Activated T-cell treated with anti-CD3 and anti-CD28 coated beads for 4 hours (primary cell): ENCODE measurements at places on chromosomes 5 and 9.

- DNase-seq: no peak
Observed at GRCh38 chr5:67997892-67998457, 217.6 kb upstream of the PIK3R1 start.

DNA sequence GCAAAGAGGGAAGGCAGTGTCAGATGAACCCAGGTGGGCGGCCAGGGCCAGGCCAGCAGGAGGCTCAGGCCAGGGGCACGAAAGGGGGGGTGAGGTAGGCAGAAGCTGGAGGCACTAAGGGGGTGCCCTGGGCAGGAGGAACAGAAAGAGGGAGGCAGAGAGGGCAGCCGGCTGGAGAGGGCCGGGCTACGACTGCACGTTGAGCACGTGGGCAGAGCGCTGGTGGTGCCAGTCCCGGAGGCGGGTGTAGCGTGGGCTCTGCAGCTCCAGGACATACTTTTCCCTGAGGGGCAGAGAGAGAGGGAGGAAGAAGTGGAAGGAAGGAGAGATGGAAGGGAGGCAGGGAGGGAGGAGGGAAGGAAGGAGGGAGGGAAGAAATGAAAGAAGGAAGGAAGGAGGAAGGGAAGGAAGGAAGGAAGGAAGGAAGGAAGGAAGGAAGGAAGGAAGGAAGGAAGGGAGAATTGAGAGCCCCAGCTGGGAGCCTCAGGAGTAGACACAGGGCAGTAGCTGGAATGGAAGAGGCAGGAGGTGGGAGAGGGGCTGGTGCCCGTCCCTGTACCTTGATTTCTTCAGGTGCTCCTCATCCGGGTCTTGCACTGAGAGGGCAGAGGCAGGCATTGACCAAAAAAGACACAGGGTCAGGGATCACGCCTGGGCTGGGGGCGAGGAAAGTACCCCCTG is 7.0 kb downstream of the PDLIM7 start:
- no peak for DNase-seq

DNA sequence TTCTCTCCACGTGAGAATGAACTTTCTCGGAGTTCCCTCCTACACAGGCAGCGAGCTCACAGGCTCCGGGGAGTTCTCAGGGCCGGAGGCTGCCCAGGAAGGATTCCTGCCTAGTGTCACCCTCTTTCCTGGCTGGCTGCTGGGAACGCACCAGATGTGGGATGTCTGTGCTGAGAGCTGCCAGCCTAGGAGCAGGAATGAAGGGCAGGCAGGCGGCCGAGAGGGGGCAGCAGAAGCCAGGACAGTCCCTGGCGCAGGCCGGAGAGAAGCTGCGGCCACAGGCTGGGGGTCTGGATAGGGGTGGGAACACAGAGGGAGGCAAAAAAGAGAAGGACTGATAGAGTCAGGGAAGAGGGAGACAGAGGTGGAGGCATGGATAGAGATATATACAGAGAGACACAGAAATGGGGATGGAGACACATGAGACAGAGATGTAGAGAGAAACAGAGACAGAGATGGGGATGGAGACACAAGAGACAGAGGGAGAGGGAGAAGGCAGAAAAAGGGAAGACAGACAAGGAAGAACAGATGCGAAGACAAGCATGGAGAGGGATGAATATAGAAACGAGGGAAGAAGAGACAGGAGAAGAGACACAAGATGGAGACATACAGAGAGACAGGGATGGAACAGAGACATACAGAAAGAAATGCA is 25.3 kb upstream of the ENHO start:
- DNase-seq: peak; percentile 13

DNA sequence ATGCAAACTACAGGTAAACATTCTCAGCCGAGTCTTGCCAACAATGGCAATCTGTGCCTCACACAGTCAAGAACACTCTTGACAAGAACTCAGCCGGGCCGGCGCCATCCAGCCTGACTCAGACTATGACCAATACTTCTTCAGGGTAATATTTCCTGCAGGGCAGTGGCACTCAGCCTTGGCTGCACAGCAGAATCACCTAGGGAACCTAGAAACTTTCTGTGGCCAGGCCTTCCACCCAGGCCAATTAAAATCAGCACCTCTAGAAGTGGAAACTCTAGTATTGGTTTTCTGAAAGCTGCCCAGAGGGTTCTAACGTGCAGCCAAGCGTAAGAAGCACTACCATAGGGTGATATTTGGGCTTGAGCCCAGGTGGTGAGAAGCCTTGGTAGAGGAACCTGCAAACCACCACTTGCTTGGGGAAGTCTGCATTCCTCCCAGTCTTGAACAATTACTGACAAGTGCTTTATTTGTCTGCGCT is 120.6 kb downstream of the TTLL11 start:
- no peak for DNase-seq

- no peak for DNase-seq
Observed at GRCh38 chr9:9499546-9499945, 1113.3 kb downstream of the PTPRD start.

DNA sequence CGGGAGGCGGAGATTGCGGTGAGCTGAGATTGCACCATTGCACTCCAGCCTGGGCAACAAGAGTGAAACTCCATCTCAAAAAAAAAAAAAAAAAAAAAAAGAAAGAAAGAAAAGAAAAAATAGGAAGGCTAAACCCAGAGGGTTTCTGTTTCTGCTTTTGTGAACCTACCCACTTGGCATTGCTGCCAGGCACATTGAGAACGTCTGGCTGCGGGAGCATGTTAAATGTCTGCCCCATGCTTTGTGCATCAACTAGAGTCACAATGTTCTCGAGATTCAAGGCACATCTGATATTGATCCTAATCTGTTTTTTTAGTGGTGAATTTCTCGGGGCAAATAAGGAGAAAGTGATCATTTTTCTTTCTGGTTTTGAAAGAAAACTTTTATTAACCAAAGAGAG is 2.8 kb downstream of the SLC25A25 start:
- DNase-seq: no peak

DNA sequence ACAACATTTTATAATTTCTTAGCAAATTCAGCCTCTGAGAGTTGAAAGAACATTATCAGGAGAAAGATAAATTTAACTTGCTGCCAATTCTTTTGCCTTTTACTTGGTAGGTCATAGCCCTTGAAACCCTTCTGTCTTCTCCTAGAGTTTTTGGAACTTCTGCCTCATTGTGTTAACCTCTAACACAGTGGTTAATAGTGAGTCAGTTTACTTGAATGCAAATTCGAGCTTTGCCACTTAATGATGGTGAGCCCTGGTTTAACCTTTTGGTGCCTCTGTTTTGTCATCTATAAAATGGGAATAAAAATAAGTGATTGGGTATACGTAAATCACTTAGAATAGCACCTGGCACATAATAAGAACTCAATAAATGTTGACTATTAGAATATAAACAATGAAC is 1.8 kb upstream of the INIP start:
- no peak for DNase-seq

GRCh38 chr9:134377976-134378375 is 51.7 kb downstream of the RXRA start:
- DNase-seq: no peak

- no peak for DNase-seq
Observed at GRCh38 chr5:168270476-168270875, 21.0 kb upstream of the WWC1 start.

DNA sequence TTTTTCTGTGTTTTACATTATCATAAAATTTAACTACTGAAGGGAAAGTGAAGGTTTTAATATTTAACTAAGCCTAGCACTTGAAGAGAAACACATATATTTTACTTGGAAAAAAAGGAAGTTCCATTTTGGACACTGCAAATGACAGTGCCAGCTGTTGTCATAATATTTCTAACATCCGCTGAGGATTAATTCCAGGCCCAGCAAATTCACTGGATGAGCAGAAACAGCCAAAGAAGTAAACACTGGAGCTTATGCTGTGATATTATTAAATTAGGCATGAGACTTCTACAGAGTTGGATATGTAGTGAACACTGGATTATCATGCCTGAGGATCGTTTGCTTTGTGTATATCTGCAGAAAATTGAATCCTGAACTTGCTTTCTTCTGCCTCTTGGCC is 67.6 kb downstream of the GHR start:
- DNase-seq: no peak

- peak; percentile 73 for DNase-seq
Observed at GRCh38 chr5:53560506-53561191, at the start of gene NDUFS4. Gene NDUFS4 (plus strand): TSS chr5:53560639. CDS start chr5:53560663, 24 bp downstream.

DNA sequence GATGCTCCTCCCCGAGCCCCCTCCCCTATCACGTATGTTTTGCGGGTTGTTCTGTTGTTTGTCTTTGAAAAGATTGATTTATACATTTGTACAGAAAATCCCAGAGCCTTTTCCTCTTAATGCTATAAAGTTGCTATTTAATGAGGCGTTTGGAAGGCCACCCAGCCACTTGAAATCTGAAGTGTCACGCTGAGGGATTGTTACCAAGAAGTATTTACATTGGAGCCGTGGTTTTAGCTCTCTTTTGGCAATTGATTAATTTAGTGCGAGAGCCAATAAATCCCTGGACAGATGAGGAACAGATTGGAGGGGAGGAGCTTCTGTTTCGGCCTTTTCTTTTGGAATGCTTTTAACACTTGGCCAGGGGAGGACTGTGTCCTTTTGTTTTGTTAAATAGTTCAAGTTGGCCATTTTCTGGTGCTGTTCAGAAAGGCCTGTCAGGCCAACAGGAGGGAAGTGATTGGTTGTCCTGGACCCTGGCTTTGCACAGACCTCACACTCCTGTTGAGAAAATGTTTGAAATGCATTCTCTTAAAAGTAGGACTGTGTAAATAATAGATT is 250.2 kb downstream of the PDZD2 start:
- no peak for DNase-seq

- no peak for DNase-seq
Observed at GRCh38 chr9:91787931-91788330, 162.1 kb downstream of the ROR2 start.

- DNase-seq: no peak
Observed at GRCh38 chr9:114559830-114560513, 27.6 kb upstream of the ATP6V1G1 start.

DNA sequence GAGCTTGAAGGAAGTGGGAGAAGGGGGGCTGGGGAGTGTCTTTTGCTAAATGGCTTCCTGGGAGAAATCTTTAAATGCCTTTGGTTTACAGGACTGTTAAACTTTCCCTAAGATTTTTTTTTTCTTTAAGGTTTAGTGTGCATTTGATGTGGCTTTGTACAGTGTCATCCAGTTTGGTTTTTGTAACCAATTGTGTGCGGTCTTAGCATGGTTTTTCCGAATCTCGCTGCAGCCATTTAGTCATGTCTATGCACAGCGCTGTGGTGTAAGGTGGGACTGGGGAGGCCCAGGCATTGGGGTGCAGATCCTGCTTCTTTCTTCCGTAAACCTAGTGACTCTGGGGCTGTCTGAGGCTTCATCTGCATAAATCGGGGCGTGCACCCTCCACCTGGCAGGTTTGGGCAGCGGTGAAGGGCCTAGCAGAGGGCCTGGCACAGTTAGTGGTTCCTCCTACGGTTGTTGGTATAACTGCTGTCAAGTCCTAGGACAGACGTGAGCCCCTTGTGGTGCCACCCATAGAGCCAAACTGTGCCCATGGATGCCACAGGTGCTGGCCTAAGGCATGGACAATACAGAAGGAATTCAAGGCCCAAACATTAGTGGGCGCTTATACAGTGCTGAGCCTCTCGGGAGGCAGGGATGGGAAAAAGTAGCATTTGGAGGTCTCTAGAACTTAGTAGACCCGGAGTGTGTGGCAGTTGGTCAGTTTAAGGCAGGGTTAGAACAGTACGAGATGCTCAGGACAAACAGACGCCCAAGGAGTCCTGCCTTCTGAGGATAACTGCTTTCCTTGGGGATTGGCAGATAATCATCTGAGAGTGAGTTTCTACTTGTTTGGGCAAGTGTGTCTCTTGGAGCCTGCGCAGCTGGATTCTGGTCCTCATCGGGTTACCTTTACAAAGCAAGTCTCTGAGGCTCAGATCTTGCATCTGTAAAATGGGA is 1.5 kb downstream of the PRRC2B start:
- peak; percentile 54 for DNase-seq

DNA sequence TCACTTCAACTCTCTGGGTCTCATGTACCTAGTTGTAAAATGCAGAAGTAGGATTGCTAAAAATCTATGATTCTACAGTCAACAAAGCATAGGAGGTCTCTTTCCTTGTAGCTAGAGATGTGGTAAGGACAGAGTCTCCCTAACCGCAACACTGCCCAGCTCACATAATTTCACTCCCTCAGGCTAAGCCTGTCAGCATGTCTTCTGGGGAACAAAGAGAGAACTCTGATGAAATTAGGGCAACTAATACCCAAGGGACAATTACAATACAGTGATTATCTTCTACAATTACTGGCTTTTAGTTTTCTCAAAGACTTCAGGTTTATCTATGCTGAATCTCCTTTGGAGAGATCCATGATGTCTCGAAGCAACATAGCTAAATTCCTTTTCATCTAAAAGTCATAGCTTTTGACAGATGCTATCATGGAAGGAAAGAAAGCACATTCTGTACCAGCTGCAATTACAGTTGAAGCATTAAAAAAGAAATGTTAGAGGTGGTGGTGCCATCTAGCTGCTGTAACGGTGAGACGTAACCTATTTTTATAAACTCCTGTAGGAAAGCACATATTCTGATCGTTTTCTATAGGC is 141.1 kb upstream of the TARS1 start:
- DNase-seq: no peak

GRCh38 chr5:9456435-9457042 is 89.3 kb downstream of the SEMA5A start:
- no peak for DNase-seq

GRCh38 chr9:93562157-93562556 is 14.2 kb upstream of the PHF2 start:
- DNase-seq: no peak
